ENCODE measurements at places on chromosomes 5 and 9.
A peak's percentile ranks its signal among the peaks of the same experiment; 100 is the strongest.

- DNase-seq, result peak; percentile 99
Measured at GRCh38 chr9:129496473-129497004, 124.4 kb downstream of the C9orf50 start.

GRCh38 chr5:2166979-2167377, 284.3 kb upstream of the IRX4 start:
- no peak for DNase-seq

GRCh38 chr5:11153670-11154382, 392.8 kb upstream of the DAP start:
- DNase-seq, result no peak

DNA sequence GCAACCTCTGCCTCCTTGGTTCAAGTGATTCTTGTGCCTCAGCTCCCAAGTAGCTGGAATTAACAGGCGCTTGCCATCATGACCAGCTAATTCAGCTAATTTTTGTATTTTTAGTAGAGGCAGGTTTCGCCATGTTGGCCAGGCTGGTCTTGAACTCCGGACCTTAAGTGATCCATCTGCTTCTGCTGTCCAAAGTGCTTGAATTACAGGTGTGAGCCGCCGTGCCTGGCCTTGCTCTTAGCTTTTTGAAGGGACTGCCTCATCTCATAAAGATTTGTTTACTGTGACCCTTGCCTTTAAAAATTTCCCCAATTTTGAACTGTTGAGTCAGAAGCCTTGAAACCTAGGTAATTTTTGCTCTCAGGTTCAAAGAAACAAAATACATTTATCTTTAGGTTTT, 17.3 kb downstream of the GPBP1 start:
- DNase-seq, result no peak

DNA sequence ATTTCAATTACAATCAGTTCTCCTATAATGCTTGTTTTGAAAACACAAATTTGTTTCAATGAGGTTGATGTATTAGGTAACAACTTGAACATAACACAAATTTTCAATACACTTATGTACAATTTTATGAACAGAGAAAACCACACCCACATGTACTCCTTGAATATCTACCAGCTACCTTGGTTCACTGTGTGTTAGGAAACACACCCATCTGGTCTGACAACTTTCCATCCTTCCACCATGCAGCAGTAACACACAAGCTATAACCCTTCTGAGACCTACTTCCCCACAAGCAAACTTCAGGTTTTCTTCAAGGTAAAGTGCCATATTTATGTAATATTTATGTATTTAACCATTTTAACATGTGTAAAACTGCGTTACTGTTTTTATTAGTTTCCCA, 36.4 kb upstream of the UBQLN1 start:
- no peak for DNase-seq

GRCh38 chr9:93650448-93650847, 74.1 kb downstream of the PHF2 start:
- DNase-seq, result peak; percentile 72

DNA sequence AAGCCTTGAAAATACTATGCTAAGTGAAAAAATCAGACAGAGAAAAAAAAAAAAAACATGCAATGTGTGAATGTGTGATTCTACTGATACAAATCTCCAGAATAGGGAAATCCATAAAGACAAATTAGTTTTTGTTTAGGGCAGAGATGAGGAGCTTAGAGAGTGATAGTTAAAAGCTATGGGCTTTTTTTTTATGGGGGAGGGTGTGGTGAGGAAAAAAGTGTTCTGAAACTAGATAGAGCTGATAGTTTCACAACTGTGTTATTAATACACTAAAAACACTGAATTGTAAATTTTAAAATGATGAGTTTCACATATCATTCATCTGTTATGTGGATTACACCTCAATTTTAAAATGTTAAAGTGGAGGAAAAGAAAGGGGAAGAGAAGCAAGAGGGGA, 228.3 kb upstream of the ZNF462 start:
- no peak for DNase-seq

- DNase-seq, result no peak
Measured at GRCh38 chr5:158538506-158539074, 561.1 kb downstream of the EBF1 start.

- DNase-seq, result no peak
Measured at GRCh38 chr5:92909602-92909962, 671.4 kb downstream of the NR2F1-AS1 start.

- DNase-seq, result no peak
Measured at GRCh38 chr5:58504766-58505165, 13.5 kb downstream of the GAPT start.

DNA sequence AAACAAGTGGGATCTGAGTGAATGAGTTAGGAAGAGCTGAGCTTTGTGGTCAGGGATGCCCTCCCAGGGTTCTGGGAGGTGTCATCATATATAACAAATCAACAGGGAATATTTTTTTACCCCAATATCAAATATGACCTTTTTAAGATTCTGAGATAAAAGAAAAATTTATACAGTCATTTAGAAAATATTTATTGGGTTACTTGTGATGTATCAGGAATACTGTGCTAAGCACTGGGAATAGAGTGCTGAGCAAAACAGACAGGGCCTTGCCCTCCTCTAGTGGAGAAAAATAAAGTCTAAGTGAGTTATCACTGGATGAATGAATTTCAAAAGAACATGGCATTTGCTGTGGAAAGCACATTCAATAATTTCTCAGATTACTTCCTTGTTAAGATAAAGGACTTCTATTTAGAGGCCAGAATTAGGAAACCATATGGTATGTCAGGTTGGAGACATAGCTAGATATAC, 102.9 kb downstream of the BOD1 start:
- DNase-seq, result no peak

DNA sequence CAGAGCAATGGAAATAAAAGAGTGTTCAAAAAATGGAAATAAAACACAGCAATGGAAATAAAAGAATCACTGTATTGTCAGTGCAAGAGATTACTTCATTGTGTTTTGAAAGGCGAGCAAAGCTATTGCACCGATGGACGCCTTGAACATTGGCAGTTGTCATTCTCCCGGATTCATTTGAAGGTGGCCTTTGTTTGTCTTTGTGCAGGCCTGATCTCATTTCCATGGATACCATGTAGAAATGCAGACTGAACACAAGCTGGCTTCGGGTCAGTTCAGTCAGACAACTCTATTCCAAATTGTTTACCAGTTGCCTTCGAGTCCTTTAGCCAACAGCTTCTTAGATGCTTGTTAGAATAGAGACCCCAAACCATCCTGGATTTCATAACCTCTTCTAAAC, 8.3 kb downstream of the ITGA2 start:
- no peak for DNase-seq

GRCh38 chr5:177372910-177373309, 11.3 kb upstream of the SLC34A1 start:
- no peak for DNase-seq

DNA sequence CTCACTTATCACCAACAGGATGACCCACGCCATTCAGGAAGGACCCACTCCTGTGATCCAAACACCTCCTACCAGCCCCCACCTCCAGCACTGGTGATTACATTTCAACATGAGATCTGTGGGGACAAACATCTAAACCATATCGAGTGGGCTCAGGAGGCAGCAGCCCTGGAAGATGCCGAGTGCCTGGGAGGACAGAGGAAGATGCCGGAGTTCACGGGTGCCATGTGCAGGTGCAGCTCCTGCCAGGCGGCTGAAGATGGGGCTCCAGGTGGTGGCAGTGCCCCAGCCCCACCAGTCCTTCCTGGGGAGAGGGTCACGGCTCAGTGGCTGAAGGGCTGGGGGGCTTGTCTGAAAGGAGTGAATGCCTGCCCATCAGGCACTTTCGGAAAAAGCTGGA, 6.1 kb upstream of the CEP72 start:
- DNase-seq, result no peak

- no peak for DNase-seq
Measured at GRCh38 chr9:81858657-81859430, 69.4 kb upstream of the SPATA31D4 start.

DNA sequence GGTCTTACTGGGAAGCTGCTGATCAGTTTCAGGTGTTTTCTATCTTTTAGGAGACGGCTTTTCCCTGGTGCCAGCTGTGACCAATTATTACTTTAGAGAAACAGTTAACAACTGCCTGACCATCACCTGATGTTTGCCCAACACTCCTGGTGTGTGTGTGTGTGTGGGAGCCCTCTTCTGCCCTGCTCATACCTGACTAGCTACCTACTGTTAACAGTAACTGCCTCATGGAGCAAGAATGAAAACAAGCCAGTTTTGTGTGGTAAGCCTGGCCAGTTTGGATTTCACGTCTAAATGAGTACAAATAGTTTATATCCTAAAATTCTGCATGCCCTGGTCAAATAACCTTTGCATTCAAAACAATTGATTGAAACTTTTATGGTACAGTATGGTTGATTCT, 46.1 kb upstream of the RIOK2 start:
- DNase-seq, result no peak

GRCh38 chr5:150562832-150563231, 54.9 kb downstream of the NDST1 start:
- DNase-seq, result no peak

DNA sequence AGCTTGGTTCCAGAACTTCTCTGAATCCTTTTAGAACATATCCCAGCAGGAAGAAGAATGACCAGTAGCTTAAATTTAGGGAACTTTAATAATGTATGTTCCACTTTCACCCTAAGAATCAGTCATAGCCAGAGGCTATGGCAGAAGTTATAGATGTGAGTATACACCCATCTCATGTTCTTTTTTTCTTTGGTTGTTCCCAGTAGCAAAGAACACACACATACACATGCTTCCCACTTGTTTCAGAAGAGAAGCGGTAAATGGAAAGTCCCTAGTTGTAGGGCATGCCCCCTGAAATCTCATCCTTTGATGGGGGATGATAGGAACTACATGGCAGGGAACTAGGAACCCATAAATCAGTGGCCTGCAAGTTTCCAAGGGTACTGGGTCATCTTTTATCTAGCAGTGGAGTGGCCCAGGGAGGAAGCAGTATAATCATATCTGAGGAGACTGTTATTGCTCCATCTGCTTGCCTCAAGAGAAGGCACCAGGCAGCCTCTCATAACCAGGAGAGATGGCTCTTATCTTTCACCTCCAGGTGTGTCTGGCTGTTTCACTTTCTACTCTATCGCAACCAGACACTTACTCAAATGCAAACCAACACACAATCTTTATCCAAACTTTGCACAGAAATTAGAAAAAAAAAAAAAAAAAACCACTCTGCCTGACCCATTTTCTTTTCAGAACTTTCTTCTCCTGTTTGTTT, 109.5 kb downstream of the SNCAIP start:
- no peak for DNase-seq

DNA sequence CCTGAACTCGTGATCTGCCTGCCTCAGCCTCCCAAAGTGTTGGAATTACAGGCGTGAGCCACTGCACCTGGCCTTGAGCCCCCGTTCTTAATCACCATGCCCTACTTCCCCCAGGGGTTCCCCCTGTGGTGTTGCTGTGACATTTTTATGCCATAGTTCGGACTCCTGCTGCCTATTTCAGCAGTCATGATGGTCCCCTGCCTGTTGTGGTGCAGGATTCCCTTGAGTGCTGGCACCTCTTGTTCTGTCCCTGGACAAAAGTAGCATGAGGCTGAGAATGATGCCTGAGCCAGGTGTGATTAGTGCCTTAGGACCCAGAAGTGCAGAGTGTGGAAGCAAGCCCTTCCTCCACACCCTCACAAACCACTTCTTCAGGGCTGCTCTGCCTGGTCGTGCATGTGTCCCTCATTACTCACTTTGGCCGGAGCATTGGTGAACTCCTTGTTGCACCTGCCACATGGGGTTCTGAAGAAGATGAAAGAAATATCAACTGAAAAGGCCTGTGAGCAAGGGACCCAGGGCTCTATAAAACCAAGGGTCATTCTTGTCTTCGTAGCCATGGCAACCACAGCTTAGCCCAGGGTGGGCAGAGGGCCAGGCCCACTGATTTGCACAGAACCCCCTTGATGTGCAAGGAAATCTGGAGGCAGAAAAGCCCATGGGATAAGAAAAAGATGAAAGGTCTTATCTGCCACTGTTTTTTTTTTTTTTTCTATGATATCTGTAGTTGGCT, 228.0 kb downstream of the NTRK2 start:
- DNase-seq, result no peak

Data from lower leg skin (tissue), 4 donors.